ENCODE measurements at places on chromosomes 2 and 18.

- no peak for DNase-seq
Measured at GRCh38 chr2:165056564-165056963, 101.2 kb upstream of the SLC38A11 start.

DNA sequence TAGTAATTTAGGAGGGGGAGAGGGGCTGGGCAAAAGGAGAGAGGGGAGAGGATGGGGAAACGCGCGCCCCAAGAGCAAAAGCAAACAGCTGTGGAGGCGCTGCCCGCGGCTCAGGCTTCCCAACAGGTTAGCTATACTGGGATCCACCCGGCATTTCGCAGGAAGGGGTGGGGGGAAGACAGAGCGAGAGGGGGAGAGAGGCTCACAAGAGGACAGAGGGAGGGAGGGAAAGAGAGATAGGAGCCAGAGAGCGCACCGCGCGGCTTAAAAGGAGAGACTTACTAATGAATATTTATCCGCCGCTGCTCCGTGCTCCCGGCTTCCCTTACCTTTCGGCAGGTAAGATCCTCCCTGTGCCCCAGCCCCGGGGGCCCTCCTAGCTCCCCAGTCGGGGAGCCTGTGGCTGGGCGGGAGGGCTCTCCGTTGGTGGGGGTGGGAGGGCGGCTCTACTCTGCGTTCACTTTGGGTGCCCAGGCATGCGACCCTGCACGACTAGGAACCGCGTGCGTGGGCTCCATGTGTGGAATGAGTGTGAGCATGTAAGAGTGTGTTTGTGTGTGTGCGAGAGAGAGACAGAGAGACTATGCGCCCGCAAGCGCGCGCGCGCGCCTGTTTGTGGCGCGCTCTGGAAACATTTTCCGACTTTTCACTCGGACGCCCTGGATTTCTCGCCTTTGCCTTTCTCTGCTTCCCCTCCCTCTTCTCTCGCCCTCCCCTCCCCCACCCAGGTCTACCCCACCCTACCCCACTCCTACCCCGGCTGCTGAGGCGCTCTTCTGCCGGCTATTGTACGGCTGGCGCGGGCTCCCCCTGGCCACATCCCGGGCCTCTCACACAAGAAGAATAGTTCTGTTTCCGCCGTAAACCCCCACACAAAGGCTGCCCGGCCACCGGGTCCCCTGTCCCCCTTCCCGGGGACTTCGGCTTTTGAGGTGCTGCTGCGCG lies 7.2 kb upstream of the SIX3 start:
- no peak for DNase-seq

DNA sequence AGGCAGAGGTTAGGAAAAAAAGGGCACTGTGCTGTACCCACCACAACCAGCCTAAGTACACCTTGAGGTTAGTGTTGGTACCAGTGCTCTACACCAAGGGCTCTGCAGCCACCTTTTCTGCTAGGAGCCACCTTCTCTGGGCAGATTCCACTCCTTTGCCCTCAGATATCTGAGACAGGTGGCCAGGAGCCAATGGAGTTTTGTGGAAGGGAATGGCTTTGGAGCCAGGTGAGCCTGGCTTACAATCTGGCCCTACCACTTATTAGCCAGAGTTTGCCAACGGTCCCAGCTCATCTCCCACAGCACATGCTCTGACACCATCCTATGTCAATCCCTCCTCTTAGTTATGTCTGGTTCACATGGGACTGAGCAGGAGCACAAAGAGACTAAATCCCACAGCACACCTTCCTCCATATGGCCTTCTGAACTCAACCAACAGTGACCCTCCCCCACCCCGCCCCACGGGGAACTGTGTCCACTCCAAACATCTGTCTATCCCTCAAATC lies 77.5 kb downstream of the CLHC1 start:
- no peak for DNase-seq

- DNase-seq, result no peak
Measured at GRCh38 chr18:27073404-27073830, 111.7 kb downstream of the CHST9 start.

GRCh38 chr2:143787674-143788073 lies 658.5 kb downstream of the ARHGAP15 start:
- no peak for DNase-seq

DNA sequence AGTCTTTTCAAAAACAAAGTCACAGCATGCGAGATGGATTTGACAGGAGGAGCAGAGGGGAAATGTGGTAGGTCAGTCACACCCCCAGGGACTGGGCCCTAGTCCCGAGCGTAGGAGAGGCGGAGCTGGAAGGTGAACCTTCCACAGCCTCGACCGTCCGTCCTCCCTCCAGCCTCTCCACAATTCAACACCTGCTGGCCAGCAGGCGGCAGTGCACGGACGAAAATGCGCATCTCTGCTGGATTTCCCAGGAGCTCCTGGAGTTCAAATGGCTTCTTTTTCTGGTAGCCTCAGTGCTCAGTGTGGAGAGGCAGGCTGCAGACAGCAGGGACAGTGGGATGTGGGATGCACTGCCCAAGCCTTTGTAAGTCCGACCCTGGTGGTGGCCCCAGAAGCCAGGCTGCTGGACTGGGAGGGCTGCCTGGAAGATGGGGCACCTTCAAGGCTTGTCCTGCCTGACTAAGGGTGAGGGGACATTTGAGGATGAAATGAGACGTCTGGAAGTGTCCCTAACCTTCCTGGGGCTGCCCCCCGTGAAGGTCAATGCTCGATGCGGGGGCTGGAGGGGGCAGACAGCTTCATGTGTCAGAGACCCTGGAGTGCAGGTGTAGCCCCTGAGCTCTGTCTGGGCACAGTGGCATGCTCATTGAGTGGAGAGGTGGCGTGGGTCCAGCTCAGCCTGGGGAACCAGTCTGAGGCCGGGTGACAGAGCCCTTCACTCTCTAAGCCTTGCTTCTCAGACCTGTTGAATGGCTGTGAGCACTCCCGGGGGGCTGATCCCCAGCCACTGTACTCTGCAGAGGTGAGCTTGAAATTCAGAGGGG lies 189.5 kb downstream of the TFCP2L1 start:
- peak; percentile 28 for DNase-seq

DNA sequence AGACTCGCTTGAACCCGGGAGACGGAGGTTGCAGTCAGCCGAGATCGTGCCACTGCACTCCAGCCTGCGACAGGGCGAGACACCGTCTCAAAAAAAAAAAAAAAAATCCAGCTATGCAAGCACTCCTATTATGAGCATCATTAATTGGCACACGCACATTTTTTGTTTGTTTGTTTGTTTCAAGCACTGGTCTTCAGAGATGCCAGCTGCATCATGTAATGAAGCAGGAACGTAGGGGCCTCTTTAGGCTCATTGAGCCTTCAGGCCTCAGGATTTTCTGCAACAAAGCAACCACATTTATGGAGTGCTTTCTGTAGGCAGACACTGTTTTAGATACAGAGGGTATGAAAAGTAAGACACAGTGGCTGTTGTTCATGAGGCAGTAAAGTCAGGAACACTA lies 585.8 kb downstream of the CNTNAP5 start:
- DNase-seq, result no peak

GRCh38 chr2:191385416-191386160 lies 140.4 kb downstream of the MYO1B start:
- DNase-seq, result no peak

GRCh38 chr2:241376808-241377207 lies 20.7 kb downstream of the FARP2 start:
- DNase-seq, result no peak

DNA sequence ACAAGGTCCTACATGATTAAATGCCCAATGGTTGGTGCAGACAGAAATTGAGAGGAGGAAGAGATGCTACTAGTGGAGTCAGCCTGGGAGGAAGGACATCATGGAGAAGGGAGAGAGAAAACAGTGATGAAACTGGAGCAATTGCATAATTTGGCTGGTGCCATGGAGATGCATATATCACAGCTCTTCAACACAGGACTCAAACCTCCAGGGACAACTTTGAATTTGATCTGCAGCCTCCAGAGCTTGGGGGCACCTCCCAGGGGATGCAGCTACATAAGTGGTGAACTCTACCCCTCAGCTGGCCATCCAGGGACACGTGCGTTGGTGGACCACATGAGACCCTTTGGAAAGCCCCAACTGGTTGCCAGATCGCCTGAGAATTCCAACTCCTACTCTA lies 80.4 kb downstream of the CTAGE1 start:
- no peak for DNase-seq

- DNase-seq, result no peak
Measured at GRCh38 chr2:41764919-41765318, 282.9 kb upstream of the PKDCC start.

DNA sequence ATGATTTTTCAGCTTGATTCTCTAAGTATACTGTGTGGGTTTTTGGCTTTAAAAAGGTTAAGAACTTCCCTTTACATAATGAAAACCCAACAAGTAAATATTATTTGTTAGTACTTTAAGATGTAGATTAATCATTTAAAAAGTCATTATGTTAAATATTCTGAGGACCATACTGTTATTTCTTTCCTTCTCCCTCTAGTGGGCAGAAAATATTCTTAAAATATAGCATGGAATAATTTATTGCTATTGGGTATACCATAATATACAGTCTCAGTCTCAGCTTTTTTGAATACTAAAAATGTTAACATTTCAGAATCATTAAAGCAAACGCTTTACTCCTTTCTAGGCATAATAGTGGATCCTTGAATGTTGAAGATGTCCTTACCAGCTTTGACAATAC lies 28.1 kb downstream of the CAMKMT start:
- peak; percentile 6 for DNase-seq

DNA sequence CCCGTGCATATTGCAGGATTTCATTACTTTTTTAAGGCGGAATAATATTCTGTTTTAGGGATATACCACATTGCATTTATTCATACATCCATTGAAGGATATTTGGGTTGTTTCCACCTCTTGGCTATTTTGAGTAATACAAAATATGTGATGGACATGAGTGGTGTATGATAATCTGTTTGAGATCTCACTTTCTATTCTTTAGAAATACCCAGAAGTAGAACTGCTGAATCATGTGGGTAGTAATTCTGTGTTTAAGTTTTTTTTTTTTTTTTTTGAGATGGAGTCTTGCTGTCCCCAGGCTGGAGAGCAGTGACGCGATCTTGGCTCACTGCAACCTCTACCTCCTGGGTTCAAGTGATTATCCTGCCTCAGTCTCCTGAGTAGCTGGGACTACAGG lies 201.4 kb downstream of the NYAP2 start:
- no peak for DNase-seq

DNA sequence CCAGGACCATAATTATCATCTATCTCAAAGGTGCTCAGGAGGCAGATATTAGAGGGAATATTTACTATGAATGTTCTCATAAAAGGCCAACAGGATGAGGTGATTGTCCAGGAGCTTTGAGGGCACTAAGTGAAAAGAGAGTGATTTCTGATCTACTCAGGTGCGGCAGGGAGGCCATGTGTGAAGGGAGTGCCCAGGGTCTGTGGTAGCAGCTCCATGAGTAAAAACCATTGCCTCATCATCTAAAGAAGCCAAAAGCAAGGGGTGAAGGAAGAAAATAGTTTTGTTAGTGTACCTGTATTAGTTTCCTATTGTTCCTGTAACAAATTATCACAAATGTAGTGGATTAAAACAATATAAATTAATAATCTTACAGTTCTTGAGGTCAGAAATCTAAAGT lies 22.5 kb downstream of the RND3 start:
- DNase-seq, result no peak

- DNase-seq, result peak; percentile 97
Measured at GRCh38 chr18:3177902-3178687, 41.7 kb downstream of the MYOM1 start.

- no peak for DNase-seq
Measured at GRCh38 chr2:154952346-154952980, 254.0 kb downstream of the KCNJ3 start.

GRCh38 chr2:99682275-99683060 lies 192.7 kb upstream of the REV1 start:
- DNase-seq, result no peak

GRCh38 chr2:169653636-169654035 lies 40.6 kb downstream of the CFAP210 start:
- DNase-seq, result no peak

DNA sequence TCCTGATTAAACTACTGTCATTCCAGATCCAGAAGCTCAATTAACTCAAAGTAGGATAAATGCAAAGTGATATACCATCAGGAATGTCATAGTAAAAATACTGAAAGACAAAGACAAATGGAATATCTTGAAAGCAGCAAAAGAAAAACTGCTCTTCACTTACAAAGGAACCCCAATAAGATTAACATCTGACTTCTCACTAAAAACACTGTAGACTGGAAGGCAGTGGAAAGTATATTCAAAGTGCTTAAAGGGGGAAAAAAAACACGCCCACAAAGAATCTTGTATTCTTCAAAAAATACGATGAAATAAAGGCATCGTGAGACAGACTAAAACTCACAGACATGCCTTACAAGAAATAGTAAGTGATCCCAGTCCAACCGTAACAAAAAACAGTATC lies 195.7 kb downstream of the DOK6 start:
- no peak for DNase-seq

- no peak for DNase-seq
Measured at GRCh38 chr18:24466771-24467170, 6.3 kb downstream of the HRH4 start.

DNA sequence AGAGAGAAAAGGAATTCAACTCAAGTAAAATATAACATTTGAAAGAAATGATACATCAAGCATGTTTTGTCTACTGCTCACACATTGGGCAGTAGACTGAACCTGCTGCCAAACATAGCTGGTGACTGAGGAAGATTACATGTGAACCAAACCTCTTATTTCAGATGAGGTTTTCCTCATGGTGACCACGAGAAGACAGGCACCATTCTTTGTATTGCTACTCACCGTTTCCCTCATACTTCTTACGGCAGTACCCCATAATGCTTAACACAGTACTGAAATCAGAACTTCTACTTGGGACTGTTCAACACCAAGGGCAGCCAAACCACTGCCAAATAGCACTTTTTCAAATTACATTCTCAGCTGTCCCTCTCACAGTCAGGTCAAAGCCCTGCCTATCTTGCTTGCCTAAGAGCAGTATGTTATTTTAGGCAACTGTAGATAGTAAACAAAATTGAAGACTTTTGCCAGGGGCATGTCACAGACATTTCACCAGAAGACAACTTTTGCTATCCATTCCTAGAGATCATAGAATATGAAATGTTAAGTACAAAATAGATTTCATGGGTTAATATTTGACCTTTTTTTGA lies 167.1 kb upstream of the DOK6 start:
- DNase-seq, result no peak

- no peak for DNase-seq
Measured at GRCh38 chr2:24744356-24744755, 48.8 kb downstream of the PTRHD1 start.

GRCh38 chr2:226124548-226125011 lies 675.0 kb downstream of the IRS1 start:
- no peak for DNase-seq

- no peak for DNase-seq
Measured at GRCh38 chr18:9902832-9903231, 11.0 kb upstream of the VAPA start.

All from AML-193 (cell line).